GOT3 (cell line): ENCODE measurements at places on chromosomes 4 and X.

GRCh38 chrX:150360331-150360730 lies 2.8 kb upstream of the MAMLD1 start:
- DNase-seq = no peak

DNA sequence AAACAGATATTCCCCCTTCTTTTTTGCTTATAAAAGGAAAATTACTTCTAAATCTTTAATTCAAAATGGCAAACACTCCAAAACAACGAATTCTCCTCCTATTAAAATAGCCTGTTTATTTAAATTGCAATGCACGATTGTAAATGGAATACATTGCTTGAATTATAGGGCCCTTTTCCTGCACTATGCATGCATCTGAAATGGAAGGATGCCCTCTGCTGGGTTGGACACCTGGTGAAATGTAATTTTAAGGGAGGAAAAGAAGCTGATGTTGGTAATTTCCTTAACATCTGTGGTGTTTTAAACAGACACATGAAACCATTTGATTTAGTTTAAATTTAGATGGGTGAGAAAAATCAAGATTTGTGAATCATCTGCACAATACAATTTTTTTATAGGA lies 72.8 kb downstream of the GRXCR1 start:
- no peak for DNase-seq

DNA sequence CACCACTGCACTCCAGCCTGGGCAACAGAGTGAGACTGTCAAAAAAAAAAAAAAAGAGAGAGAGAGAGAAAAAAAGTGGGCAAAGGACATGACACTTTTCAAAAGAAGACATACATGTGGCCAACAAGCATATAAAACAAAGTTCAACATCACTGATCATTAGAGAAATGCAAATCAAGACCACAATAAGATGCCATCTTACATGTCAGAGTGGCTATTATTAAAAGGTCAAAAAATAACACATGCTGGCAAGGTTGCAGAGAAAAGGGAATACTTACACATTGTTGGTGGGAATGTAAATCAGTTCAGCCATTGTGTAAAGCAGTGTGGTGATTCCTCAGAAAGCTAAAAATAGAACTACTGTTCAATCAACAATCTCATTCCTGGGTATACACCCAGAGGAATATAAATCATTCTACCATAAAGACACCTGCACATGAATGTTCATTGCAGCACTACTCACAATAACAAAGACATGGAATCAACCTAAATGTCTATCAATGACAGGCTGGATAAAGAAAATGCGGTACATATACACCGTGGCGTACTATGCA lies 94.9 kb upstream of the TRIM2 start:
- no peak for DNase-seq

GRCh38 chr4:184398741-184399511 lies 75.4 kb downstream of the IRF2 start:
- no peak for DNase-seq

DNA sequence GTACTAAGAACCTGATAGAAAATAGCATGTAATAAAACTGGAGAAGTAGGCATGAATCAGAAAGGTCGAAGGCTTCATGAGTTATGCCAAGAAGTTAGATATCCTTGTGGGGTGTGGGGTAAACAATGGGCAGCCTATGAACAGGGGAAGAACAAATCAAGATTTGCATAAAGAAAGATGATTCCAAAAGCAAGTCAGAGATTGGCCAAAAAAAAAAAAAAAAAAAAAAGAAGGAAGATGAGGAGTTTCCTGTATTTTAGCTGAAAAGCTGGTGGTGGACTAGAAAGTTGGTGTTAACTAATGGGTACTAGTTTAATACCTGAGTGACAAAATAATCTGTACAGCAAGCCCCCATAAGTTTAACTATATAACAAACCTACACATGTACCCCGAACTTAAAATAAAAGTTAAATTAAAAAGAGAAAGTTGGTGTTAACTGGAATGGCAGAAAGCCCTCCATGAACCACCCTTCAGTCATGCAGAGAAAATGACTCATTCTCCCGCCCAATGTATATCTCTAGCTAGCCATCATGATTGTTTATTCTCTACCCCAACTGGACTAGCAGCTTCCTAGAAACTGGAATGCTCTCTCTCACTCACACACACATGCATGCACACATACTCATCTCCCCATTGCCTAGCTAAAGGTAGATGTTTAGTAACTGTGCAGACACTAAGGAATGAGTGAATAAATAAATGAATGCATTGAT lies 41.7 kb downstream of the ATP11C start:
- no peak for DNase-seq

- no peak for DNase-seq
These were observed 7.4 kb upstream of the RPS6KA3 start for GRCh38 chrX:20274121-20274520.

DNA sequence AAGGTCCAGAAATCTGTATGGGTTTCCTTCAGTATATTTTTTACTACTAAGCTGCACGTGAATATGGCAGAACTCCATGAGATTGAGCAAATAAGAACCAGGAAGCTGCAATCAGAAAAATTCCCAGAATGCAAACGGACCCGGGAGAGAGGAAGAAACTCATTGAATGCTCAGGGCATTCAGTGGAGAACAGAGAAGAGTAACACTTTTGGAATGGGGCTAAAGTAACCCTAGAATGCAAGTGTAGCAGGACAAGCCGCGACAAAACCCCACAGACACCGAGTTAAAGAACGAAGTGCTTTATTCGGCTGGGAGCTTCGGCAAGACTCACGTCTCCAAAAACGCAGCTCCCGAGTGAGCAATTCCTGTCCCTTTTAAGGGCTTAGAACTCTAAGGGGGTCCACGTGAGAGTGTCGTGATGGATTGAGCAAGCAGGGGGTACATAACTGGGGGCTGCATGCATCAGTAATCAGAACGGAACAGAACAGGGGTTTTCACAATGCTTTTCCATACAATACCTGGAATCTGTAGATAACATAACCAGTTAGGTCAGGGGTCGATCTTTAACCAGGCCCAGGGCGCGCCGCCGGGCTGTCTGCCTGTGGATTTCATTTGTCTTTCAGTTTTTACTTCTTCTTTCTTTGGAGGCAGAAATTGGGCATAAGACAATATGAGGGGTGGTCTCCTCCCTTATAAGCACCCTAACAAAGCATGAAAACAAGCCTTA lies 56.4 kb downstream of the RAB28 start:
- no peak for DNase-seq

GRCh38 chr4:56311299-56311975 lies 75.9 kb downstream of the AASDH start:
- no peak for DNase-seq

GRCh38 chr4:41146196-41146595 lies 68.1 kb downstream of the APBB2 start:
- DNase-seq = no peak

- DNase-seq = no peak
These were observed 19.5 kb downstream of the NSUN7 start for GRCh38 chr4:40769266-40769665.

DNA sequence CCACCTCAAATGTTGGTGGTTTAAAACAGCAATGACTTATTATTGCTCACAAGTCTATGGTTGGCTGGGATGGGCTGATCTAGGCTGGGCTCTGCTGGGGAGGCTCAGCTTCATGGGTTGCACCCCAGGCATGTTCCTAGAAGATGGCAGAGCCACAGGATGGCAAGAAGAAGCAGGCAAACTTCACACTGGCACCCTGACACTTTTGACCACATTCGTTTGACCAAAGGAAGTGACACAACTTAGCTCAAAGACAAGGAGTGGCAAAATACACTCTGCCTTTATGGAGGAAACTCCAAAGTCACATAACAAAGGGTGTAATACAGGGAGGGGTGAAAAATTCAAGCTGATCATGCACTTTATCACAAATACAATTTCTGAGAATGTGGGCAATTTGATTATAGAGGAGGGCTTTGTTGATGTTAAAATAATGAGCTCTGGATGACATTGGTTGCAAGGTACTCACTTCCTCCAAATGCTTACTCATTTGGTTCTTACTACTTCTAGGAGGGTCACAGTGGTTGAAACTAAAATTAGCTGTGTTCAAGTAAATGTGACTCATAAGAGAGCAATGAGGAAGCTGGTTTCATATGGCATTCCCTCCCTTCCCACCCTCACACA lies 249.2 kb upstream of the RPS6KA3 start:
- DNase-seq = no peak

GRCh38 chr4:140834839-140835495 lies 78.8 kb upstream of the TBC1D9 start:
- no peak for DNase-seq

GRCh38 chrX:41923211-41923977 lies at the start of gene CASK:
CASK (minus strand) TSS chrX:41923554; CDS start chrX:41922988, 566 bp downstream.
- peak; percentile 90 for DNase-seq

DNA sequence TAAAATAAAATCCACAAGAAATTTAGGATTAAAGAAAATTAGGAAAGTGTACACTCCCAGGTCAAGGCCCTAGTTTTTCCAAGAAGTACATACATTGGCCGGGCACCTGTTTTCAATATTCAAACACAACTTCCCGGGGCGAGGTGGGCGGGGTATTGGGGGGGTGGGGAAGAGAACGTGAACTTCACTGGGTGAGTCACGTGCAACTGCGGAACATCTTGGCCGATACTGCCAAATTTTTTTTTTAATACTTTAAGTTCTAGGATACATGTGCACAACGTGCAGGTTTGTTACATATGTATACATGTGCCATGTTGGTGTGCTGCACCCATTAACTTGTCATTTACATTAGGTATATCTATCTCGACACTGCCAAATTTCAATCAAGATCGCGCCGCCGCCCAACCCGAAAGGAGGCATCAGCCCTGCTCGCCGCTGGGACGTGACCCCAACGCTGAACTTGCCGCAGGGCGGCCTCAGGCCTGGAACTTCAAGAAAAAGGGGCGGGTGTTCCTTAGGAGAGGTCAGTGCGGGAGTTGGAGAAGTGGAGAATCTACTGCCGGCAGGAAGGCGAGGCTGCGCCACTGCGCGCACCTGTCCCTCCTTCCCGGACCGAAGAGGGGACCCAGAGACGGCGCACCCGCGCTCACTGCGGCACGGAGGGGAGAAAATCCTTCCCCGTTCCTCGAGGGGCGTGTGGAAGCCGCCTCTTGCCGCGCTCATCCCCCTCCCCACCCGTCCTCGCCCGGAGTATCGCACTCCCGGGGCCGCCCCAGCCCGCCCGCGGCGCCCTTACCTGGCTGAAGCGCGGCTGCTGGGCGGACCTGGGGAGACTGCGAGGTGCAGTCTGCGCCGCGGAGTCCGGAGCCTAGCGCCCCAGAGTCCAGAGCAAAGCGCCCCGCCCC lies at the start of gene TEC:
Gene TEC, minus strand, starts transcription at position 883 of the 905 bp plus-strand sequence. CDS start 41,224 bp downstream, outside the sequence.
- DNase-seq = no peak

DNA sequence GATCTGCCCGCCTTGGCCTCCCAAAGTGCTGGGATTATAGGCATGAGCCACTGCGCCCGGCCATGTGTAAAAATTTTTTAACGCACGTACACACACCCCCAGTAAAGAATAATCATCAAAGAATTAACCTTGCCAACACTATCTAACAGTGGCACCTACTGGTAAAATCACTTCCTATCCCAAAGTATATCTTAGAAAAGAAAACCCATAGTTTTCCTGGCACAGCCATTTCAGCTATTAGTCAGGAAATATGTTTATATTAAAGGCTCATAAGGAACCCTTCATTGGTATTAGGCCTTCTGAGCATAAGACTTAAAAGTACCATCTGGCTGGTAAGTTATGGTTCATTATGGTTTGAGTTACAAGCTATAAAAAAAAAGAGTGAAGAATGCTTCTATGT lies 14.1 kb downstream of the S100G start:
- no peak for DNase-seq

DNA sequence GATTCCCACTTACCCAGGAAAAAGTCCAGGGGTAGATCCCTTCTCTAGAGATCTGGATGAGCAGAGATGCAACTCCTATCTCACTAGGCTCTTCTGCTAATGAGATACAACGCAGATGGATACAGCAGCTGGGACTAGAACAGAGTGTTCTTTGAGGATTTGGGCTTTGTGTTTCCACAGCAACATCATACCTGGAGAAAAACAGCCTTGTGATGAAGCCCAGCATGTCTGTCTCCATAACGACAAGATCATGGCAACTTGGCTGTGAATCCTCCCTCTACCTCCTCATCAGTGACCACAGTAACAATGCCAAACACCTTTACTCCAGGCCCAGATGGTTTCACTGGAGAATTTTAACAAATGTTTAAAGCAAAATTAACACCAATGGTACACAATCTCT lies 80.1 kb downstream of the RCHY1 start:
- no peak for DNase-seq

DNA sequence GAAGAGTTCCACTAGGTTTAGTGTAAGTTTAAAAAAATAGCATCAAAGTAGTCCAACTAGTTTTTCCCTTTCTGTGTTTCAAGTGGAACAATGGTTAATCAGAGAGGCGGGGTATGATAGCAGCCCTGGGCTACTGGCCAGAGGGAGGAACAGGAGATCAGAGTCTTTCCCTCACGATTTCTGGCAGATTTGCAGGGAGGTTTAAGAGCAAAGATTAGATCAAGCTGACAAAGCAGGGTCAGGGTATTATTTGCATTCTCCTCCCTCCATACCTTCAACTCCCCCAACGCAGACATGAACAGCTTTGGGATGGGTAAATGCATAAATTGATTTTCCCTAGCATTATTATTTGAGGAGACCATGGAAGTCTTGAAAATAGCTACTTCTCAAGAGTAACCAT lies 277.6 kb upstream of the DIAPH2 start:
- no peak for DNase-seq

DNA sequence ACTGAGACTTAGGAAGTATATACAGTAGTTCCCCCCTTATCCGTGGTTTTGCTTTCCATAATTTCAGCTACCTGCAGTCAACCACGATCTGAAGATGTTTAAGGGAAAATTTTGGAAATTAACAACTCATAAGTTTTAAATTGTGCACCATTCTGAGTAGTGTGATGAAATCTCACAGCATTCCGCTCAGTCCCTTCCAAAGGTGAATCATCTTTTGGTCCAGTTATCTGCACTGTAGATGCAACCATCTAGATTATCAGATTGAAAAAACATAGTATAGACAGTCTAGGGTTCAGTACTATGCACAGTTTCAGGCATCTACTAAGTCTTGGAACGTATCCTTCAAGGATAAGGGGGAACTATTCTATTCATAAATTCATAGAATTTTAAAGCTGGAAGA lies 109.0 kb downstream of the ANXA3 start:
- no peak for DNase-seq

DNA sequence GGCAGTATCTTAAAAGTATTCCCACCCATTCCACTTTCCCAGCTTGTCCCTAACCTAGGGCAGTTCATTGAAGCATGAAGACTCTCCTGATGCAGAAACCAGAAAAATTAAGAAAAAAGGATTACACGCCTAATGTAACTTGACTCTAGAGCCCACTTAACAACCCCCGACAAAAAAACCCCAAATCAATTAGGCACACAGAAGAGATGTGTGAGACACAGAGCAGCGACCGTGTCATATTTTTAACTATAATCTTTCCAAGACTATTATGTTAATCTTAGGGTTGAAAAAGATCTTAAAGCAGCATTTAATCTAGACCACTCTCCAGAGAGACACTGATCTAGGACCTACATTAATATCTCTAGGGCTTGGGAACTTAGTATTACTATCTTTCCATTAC lies 1.3 kb downstream of the YTHDC1 start:
- DNase-seq = no peak

- DNase-seq = no peak
These were observed 53.6 kb downstream of the AMER1 start for GRCh38 chrX:64151911-64152310.
